ENCODE measurements at places on chromosomes 11 and 22. TPM values are rescaled to one million over a fixed set of nuclear protein-coding genes. Genes with fewer than 3 reads are reported as not detected.
A peak's percentile ranks its signal among the peaks of the same experiment; 100 is the strongest.

The KDM4E gene
- not detected for total RNA-seq

DNA sequence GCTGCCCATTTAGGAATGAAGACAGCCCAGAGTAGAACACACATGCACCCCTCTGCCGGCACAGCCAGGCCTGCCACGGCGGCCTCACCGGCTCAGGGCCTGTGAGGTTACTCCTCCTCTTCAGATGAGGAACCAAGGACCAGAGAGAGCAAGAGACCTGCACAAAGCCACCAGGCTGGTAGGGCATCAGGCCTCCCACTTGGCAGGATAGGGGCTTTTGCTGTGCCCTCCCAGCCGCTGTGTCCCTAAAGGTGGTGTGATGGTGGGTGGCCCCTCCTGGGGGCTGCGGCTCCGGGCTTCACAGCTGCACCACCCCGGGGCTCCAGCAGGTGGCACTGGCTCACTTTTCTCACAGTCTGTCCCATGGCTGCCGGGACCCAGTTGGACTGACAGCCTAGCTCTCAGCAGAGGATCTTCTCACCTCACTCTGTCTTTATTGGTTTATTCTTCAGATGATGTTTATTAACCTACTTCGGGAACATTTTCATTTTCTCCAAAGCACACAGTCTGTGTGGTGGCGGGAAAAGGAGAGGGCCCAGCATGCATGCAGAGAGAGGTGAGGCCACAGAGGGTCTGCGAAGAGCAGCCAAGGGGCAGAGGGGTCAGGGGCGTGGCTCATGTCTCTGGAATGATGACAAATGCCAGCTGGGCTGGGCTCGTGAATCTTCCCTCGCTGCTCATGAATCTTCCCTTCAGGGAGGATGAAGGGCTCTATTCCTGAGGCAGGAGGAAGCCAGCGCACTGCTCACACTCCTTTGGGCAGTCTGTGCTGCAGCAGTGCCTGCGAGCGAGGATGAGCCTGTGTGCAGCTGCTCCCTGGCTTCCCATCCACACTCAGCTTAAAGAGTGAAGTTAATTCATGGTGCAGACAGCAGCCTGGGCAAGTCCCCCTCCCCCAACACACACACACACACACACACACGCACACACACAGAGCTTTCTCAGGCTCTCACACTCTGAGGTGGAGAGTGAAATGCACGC lies 101.1 kb upstream of the PITPNB start:
- peak; percentile 62 for DNase-seq
- H3K27me3 ChIP-seq, result peaks cover 13% of the 10 kb centered on the region
- peaks cover 6% of the 10 kb centered on the region for H3K36me3 ChIP-seq

The ADORA2A gene
- 1.4 TPM for total RNA-seq

GRCh38 chr22:22210889-22211833 lies 33.4 kb upstream of the VPREB1 start:
- no peak for DNase-seq
- no peak overlapping the region for H3K4me3 ChIP-seq
- H3K27me3 ChIP-seq, result no peaks in the 10 kb centered on the region

The CHKA gene
- 7.8 TPM for total RNA-seq
